ENCODE measurements at places on chromosomes 5 and 9. TPM values are rescaled to one million over a fixed set of nuclear protein-coding genes. Genes with fewer than 3 reads are reported as not detected.

GRCh38 chr9:82920154-82920553 is 142.8 kb downstream of the RASEF start:
- no peak for DNase-seq

DNA sequence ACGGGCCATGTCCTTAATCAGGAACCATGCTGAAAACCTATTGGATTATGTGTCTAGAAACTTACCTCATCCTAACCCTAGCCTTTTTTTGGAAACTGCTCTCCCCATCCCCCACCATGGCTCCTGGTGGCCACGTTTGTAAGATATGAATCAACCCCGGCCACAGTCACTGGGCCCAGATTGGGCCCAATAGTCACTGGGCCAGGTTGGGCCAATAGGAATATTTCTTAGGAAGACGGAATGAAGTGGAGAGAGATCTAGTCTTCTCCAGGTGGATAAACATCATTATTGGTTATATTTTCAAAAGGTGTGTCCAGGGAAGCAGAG is 468.7 kb downstream of the ARHGEF28 start:
- no peak for DNase-seq

- DNase-seq = no peak
Observed at GRCh38 chr5:3598769-3599211, 3.2 kb downstream of the IRX1 start.

- no peak for DNase-seq
Observed at GRCh38 chr5:179777909-179778308, 15.9 kb upstream of the LTC4S start.

- peak; percentile 89 for DNase-seq
Observed at GRCh38 chr9:107638521-107639310, 149.1 kb upstream of the KLF4 start.

DNA sequence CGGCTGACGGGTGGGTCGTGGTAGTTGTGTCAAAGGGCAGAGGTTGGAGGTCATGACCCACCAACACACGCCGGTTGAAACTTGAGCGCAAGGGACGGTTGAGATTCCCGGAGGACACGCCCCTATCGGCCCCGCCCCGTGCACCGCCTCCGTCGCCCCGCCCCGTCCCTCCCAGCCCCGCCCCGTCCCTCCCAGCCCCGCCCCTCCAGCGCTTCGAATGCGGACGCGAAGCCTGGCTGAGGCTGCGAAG is 226 bp upstream of the RANBP17 start:
- no peak for DNase-seq

- no peak for DNase-seq
Observed at GRCh38 chr9:20070336-20070735, 281.5 kb upstream of the SLC24A2 start.

The TMEM232 gene
- total RNA-seq = 1.1 TPM

The CCDC192 gene
- total RNA-seq = not detected

The DMGDH gene
- total RNA-seq = 4.0 TPM

The TMEM38B gene
- 56.7 TPM for total RNA-seq

The OTULINL gene
- total RNA-seq = 2.1 TPM

The IFNA21 gene
- not detected for total RNA-seq

The LRSAM1 gene
- 23.1 TPM for total RNA-seq
